Central memory CD8-positive, alpha-beta T cell (primary cell): ENCODE measurements at places on chromosomes 11 and 22.

GRCh38 chr22:47548953-47549740 is 786.7 kb downstream of the TBC1D22A start:
- DNase-seq, result no peak
- no peaks in the 10 kb centered on the region for H3K4me1 ChIP-seq
- peaks cover 36% of the 10 kb centered on the region for H3K27me3 ChIP-seq
- no peak overlapping the region for H3K4me3 ChIP-seq

GRCh38 chr11:5689551-5689983 is at the start of gene TRIM22:
TRIM22 (plus strand) TSS chr11:5689790; CDS start chr11:5696233, 6,443 bp downstream.
- DNase-seq, result no peak
- peaks cover 63% of the 10 kb centered on the region for H3K4me1 ChIP-seq
- peak within 1 kb of the TSS; percentile 93 for H3K27ac ChIP-seq
- H3K27me3 ChIP-seq, result no peaks in the 10 kb centered on the region

- no peak for DNase-seq
- no peak overlapping the region for H3K27ac ChIP-seq
- H3K36me3 ChIP-seq, result no peaks in the 10 kb centered on the region
- H3K4me3 ChIP-seq, result no peak overlapping the region
Measured at GRCh38 chr11:131495423-131495822, 125.0 kb downstream of the NTM start.

DNA sequence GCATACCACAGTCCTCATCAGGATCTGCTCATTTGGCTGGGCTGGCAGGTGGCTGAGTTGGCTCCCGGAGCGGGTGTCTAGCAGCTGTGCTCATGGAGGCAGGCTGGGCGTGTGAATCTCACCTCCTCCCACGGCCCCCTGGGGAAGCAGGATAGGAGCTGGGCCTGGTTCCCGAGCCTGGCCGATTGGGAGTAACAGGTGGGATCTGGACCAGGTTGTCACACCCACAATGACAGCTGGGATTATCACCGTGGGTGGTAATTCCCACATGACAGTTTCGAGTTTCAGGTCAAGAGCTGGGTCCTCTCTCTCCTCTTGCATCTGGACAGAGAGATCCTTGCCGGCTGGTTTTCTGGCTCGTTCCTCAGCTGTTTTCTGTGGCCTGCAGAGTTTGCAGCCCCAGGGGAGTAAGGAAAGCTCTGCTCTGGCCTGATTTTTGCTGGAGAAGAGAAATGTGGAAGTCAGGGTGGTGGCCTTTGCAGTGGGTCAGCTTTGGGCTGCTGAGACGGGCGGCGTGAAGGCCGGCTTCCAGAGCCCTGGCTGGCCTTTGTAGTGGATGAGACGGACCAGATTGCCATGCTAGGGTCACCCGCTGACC is 57.0 kb downstream of the BCR start:
- peaks cover 11% of the 10 kb centered on the region for H3K36me3 ChIP-seq
- peak overlapping the region; percentile 87 for H3K27ac ChIP-seq
- H3K4me1 ChIP-seq, result peaks cover 78% of the 10 kb centered on the region
- peak overlapping the region; percentile 52 for H3K4me3 ChIP-seq
- no peaks in the 10 kb centered on the region for H3K27me3 ChIP-seq

DNA sequence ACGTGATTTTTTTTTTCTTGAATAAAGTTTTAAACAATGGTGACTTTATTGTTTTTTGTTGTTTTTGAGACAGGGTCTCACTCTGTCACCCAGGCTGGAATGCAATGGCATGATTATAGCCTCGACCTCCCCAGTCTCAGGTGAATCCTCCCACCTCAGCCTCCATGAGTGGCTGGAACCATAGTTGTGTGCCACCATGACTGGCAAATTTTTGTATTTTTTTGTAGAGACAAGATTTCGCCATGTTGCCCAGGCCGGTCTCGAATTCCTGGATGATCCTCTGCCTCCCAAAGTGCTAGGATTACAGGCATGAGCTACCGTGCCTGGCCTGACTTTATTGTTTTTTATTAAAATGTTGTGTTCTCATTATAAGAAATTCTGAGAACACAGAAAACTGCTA is 12.2 kb upstream of the CRYBB3 start:
- no peak overlapping the region for H3K27ac ChIP-seq
- H3K4me3 ChIP-seq, result no peak overlapping the region
- DNase-seq, result no peak
- H3K27me3 ChIP-seq, result no peaks in the 10 kb centered on the region
- no peaks in the 10 kb centered on the region for H3K4me1 ChIP-seq

DNA sequence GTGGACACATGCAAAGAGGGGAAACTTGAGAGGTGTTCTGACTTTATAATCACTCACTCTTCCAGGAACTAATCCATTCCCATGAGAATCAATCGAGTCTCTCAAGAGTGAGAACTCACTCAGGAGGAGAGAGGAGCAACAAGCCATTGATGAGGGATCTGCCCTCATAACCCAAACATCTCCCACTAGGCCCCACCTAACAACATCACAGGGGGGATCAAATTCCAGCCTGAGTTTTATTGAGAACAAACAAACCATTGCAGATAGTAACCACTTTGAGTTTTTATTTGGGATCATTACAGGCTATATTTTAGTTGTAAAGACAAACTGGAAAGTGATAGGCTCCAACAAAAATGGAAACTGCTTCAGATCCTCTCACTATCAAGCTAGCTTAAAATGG is 328.8 kb upstream of the CTSC start:
- no peaks in the 10 kb centered on the region for H3K4me1 ChIP-seq
- no peak overlapping the region for H3K27ac ChIP-seq
- DNase-seq, result no peak
- H3K4me3 ChIP-seq, result no peak overlapping the region
- H3K36me3 ChIP-seq, result peaks cover 2% of the 10 kb centered on the region
- H3K27me3 ChIP-seq, result no peaks in the 10 kb centered on the region

DNA sequence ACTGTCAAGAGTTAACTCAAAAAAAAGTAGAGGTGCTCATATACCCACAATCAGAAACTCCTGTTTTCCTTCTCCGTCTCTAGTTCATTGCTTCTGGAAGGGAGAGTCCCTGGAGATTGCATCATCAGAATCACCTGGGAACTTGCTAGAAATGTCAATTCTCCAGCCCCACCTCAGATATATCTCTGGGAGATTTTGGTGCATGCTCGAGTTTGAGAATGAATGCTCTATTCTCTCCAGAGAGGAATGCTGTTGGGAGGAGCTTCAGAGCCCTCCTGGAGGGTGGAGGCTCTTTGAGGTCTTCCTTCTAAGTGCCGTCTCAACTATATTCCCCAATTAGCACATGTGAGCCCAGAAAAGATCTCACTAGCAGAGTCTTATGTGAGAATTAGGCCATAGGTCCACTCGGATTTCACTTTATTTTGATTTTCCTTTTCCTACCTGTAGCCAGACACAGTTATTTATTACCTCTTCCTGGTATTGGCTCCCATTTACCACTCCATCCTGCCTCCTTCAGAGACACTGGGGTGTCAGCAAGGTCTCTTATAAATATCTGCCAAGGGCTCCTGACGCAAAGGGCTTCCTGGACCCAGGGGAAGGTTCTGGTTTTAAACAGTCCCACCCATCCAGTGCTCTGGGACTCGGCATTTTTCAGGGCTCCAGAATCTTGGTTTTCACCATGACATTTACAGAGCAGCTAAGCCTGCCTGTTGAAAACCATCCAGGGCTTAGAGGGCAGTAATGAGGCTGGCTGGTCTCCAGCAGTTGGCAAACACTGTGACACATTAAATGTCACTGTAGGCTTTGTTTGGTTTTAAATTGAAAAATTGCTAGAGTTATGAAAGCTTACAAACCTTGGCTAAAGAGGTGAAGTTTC is 136.2 kb downstream of the CD44 start:
- H3K4me3 ChIP-seq, result no peak overlapping the region
- H3K4me1 ChIP-seq, result peaks cover 42% of the 10 kb centered on the region
- H3K36me3 ChIP-seq, result peaks cover 9% of the 10 kb centered on the region
- H3K27me3 ChIP-seq, result no peaks in the 10 kb centered on the region

GRCh38 chr11:36233204-36233603 is 56.0 kb downstream of the COMMD9 start:
- H3K4me1 ChIP-seq, result no peaks in the 10 kb centered on the region
- H3K27ac ChIP-seq, result no peak overlapping the region

GRCh38 chr11:94747146-94747545 is 21.0 kb upstream of the AMOTL1 start:
- peaks cover 49% of the 10 kb centered on the region for H3K27me3 ChIP-seq
- no peak overlapping the region for H3K4me3 ChIP-seq
- H3K36me3 ChIP-seq, result no peaks in the 10 kb centered on the region

DNA sequence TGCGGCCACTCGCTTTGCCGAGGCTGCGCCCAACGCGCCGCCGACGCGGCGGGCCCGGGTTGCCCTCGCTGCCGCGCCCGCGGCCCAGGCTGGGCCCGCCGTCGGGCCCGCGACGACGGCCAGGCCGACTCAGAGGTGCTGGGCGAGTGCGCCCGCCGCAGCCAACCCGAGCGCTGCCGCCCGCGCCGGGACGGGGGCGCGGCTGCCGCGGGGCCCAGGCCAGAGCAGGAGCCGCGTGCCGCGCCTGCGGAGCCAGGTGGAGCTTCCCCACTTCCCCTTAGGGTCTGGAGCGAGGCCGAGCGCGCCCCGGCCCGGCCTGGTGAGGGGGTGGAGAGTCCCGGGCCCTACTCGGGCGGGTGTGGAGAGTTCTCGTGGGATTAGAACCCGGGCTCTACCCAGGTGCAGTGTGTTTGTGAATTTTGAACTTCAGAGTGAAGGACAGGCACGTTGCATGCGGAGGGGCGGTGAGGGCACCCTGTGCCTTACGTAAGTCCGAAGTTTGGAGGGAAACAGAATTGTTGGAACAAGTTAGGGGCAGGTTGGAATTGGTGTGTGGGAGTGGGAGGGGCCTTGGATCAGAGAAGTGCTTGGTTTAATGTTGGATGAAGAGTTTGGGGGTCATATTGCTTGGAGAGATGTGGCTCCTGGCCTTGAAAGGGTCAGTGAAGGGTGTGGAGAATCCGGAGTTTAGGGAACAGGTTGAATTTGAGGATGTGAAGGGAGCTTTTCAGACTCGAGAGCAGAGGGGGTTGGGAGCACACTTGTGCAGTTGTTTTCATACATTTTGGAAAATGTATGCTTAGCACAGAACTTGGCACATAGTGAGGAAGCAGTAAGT is 697 bp downstream of the RNF169 start:
- H3K4me3 ChIP-seq, result peak overlapping the region; percentile 86
- no peaks in the 10 kb centered on the region for H3K27me3 ChIP-seq
- DNase-seq, result no peak
- peaks cover 8% of the 10 kb centered on the region for H3K36me3 ChIP-seq

DNA sequence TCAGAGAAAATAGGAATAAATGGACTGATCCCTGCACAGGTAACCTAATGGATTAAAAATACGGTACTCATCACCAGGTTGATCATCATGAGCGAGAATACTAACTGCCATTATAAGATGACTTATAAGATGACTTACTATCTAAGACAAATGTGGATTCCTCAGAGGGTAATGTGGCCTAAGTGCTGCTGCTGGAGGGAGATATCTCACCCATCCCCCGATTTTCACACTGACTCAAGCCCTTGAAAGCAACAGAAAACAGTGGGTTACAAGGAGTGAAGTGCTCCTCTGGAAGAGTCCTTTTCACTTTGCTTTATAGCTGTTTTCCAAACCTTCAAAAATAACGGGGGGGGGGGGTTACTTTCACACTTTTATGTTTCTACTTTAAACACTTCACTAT is 920 bp downstream of the TMEM218 start:
- peak overlapping the region; percentile 96 for H3K27ac ChIP-seq
- no peaks in the 10 kb centered on the region for H3K27me3 ChIP-seq
- peaks cover 7% of the 10 kb centered on the region for H3K36me3 ChIP-seq
- no peak for DNase-seq
- H3K4me3 ChIP-seq, result peak overlapping the region; percentile 94
- peaks cover 31% of the 10 kb centered on the region for H3K4me1 ChIP-seq

DNA sequence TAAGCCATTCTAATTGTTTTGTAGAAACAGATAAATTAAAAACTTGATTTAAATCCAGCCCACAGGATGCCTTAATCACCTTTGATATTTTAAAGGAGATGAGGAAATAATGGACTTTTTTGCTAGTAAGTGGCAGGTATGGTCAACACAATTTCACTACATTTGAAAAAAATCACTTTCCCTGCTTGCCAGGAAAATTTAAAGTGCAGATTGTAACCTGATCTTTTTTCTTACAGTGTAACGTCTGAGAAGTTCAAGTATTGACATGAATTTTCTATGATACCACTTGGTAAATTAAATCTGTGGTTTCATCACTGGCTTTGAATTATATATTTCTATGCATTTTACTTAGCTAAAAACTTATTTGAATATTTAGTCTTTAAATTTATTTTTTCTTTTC is 65.3 kb downstream of the ARHGEF12 start:
- no peak overlapping the region for H3K4me3 ChIP-seq
- no peak overlapping the region for H3K27ac ChIP-seq
- DNase-seq, result no peak
- H3K27me3 ChIP-seq, result no peaks in the 10 kb centered on the region

- peak; percentile 59 for DNase-seq
- H3K36me3 ChIP-seq, result peaks cover 13% of the 10 kb centered on the region
- no peaks in the 10 kb centered on the region for H3K27me3 ChIP-seq
- peak overlapping the region; percentile 96 for H3K27ac ChIP-seq
- peak overlapping the region; percentile 97 for H3K4me3 ChIP-seq
- H3K4me1 ChIP-seq, result peaks cover 29% of the 10 kb centered on the region
Measured at GRCh38 chr11:95067039-95067840, 521 bp downstream of the SRSF8 start.

DNA sequence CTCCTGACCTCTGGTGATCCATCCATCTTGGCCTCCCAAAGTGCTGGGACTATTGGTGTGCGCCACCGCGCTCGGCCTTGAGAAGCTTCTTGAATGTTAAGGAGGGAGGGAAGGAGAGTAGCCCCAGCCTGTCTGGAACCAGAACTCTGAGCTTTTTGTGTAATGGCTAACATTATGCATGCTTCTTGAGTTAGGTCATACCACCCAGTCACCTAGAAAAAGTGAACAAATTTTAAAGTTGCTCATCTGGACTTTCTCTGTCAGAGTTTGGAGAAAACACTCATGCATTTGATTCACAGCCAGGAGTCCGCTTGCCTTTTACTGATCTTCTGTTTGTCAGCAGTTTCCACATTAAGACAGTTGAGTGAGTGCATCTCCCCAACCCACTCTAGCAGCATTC is 82.1 kb downstream of the PPP6R3 start:
- H3K27ac ChIP-seq, result no peak overlapping the region
- no peak overlapping the region for H3K4me3 ChIP-seq
- no peak for DNase-seq
- peaks cover 55% of the 10 kb centered on the region for H3K36me3 ChIP-seq
- H3K4me1 ChIP-seq, result peaks cover 63% of the 10 kb centered on the region
- no peaks in the 10 kb centered on the region for H3K27me3 ChIP-seq

GRCh38 chr11:109350091-109350490 is 71.9 kb upstream of the C11orf87 start:
- no peaks in the 10 kb centered on the region for H3K36me3 ChIP-seq
- DNase-seq, result no peak
- H3K4me1 ChIP-seq, result no peaks in the 10 kb centered on the region
- no peaks in the 10 kb centered on the region for H3K27me3 ChIP-seq
- H3K4me3 ChIP-seq, result no peak overlapping the region

GRCh38 chr11:61897387-61898246 is 6.3 kb upstream of the FADS3 start:
- no peaks in the 10 kb centered on the region for H3K27me3 ChIP-seq
- peaks cover 7% of the 10 kb centered on the region for H3K4me1 ChIP-seq
- no peak overlapping the region for H3K4me3 ChIP-seq
- H3K36me3 ChIP-seq, result peaks cover 6% of the 10 kb centered on the region
- peak; percentile 57 for DNase-seq
